ENCODE measurements at places on chromosomes 6 and 20. TPM values are rescaled to one million over a fixed set of nuclear protein-coding genes. Genes with fewer than 3 reads are reported as not detected.

DNA sequence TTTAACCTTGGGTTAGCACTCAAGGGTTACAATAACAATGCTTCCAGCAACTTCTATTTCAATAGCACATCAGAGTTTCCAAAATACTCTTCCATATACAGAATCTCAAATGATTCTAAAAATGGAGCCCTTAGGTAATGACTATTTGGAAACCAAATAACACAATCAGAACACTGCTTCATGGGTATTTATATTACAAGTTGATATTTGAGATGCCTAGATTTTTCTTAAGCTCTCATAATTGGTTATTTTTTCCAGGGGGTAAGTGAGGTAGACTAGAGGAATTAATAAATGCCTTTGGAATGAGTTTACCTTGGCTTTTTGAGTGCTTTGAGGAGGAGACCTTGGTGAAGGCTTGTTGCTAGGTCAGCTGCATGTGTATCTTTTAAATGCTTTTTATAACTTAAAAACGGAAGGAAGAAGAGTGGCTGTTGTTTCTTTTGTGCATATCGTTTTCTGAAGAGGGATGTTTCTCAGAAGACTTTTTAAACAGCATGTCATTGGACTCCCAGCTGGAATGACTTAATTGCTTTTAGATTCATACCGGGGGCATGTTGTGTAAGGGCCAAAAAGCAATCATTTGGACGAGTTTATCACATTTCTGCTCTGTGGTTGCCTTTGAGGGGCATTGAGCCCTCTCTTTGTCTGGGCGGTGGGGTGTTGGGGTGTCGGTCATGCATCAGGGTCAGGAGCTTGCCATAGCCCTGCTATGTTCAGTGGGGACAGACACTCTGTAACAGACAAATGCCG is 186.0 kb downstream of the DTNBP1 start:
- H3K27me3 ChIP-seq = no peaks in the 10 kb centered on the region
- no peak overlapping the region for H3K4me3 ChIP-seq

GRCh38 chr6:104714796-104715195 is 144.9 kb downstream of the HACE1 start:
- H3K36me3 ChIP-seq = no peaks in the 10 kb centered on the region
- DNase-seq = no peak
- H3K4me3 ChIP-seq = no peak overlapping the region
- no peaks in the 10 kb centered on the region for H3K4me1 ChIP-seq
- no peaks in the 10 kb centered on the region for H3K27me3 ChIP-seq

DNA sequence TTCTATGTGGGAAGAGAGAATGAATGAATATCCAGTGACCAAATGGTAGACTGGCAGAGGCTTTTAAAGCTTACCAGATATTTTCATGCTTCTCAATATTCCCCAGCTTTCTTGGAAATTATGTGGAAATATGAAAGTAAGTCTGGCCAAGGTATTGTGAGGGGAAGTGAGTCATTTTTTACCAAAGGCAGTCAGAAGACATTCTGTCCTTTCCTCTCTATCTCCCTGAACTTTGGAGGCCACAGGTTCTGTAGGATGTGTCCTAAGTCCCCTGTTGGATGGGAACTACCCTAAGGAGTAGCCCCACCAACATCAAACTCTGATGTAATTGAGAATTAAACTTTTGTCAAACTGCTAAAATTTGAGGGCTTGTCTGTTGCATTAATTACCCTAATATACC is 593.8 kb upstream of the NRSN1 start:
- DNase-seq = no peak
- H3K27me3 ChIP-seq = no peaks in the 10 kb centered on the region
- no peak overlapping the region for H3K4me3 ChIP-seq
- H3K4me1 ChIP-seq = peaks cover 2% of the 10 kb centered on the region
- H3K27ac ChIP-seq = no peak overlapping the region

- H3K27me3 ChIP-seq = peaks cover 7% of the 10 kb centered on the region
- no peak for DNase-seq
- H3K36me3 ChIP-seq = peaks cover 5% of the 10 kb centered on the region
- peak overlapping the region; percentile 95 for H3K27ac ChIP-seq
- peak overlapping the region; percentile 97 for H3K4me3 ChIP-seq
- peaks cover 20% of the 10 kb centered on the region for H3K4me1 ChIP-seq
Measured at GRCh38 chr6:107460083-107460631, 793 bp upstream of the PDSS2 start.

- no peaks in the 10 kb centered on the region for H3K36me3 ChIP-seq
- H3K27ac ChIP-seq = no peak overlapping the region
- DNase-seq = no peak
- no peak overlapping the region for H3K4me3 ChIP-seq
- peaks cover 14% of the 10 kb centered on the region for H3K27me3 ChIP-seq
- no peaks in the 10 kb centered on the region for H3K4me1 ChIP-seq
Measured at GRCh38 chr6:109872968-109873545, 105.1 kb upstream of the GPR6 start.

DNA sequence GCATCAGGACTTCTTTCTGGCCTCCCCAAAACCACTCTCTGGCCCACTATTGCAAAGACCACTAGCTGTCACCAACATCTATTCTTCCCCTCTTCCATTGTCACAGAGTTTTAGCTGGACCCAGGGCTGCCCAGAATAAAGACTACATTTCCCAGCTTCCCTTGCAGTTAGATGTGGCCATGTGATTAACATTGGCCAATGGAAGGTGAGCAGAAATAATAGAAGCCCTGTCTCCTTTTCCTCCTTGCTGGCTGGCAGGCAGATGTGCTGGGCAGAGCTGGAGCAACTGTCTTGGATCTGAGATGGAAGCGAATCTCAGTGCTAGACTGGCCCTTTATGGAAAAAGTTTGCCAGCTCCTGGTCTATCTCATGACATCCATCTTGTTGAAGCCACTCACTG is 97.0 kb downstream of the KCNB1 start:
- H3K4me3 ChIP-seq = no peak overlapping the region
- peak; percentile 62 for DNase-seq
- H3K27me3 ChIP-seq = peaks cover 29% of the 10 kb centered on the region
- no peak overlapping the region for H3K27ac ChIP-seq
- peaks cover 4% of the 10 kb centered on the region for H3K4me1 ChIP-seq
- no peaks in the 10 kb centered on the region for H3K36me3 ChIP-seq

- no peak overlapping the region for H3K4me3 ChIP-seq
- no peak for DNase-seq
- no peak overlapping the region for H3K27ac ChIP-seq
- no peaks in the 10 kb centered on the region for H3K36me3 ChIP-seq
- H3K4me1 ChIP-seq = peaks cover 16% of the 10 kb centered on the region
Measured at GRCh38 chr6:109015176-109015575, 79.5 kb downstream of the SESN1 start.

GRCh38 chr6:166476634-166477215 is 94.0 kb upstream of the MPC1 start:
- DNase-seq = no peak
- H3K36me3 ChIP-seq = no peaks in the 10 kb centered on the region
- H3K27me3 ChIP-seq = no peaks in the 10 kb centered on the region
- no peaks in the 10 kb centered on the region for H3K4me1 ChIP-seq
- no peak overlapping the region for H3K27ac ChIP-seq

Gene FKBP1C
- 3.6 TPM for total RNA-seq

Gene TBX18
- total RNA-seq = not detected

Gene PHACTR3
- not detected for total RNA-seq
